ENCODE measurements at places on chromosomes 3 and 15.

GRCh38 chr3:157830556-157831236 is 275.5 kb downstream of the SHOX2 start:
- DNase-seq = no peak

DNA sequence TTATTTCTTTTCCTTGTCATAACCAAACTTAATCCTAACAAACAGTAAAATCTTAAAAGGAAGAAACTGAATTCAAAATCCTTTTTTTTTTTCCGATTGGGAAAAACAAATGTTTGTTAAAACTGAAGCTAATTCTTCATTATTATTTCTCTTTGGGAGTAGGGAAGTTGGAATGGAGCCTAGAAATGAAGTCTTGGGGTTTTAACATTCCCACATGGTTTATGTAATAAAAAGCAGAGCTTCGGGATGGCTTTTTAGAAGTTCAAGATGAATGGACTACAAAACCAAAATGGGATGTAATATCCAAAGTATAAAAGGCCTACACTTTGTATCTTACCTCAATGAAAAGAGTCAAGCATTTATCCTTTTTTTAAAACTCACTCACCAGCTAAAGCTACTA is 189.0 kb upstream of the TMC3 start:
- DNase-seq = no peak

- DNase-seq = peak; percentile 85
These were observed 26.9 kb upstream of the EHHADH start for GRCh38 chr3:185280572-185281365.

- no peak for DNase-seq
These were observed 23.3 kb upstream of the CHMP2B start for GRCh38 chr3:87203809-87204208.

- no peak for DNase-seq
These were observed 92.2 kb downstream of the LINGO1 start for GRCh38 chr15:77540312-77541060.

- DNase-seq = peak; percentile 45
These were observed 3.8 kb downstream of the GOLIM4 start for GRCh38 chr3:168091941-168092340.

DNA sequence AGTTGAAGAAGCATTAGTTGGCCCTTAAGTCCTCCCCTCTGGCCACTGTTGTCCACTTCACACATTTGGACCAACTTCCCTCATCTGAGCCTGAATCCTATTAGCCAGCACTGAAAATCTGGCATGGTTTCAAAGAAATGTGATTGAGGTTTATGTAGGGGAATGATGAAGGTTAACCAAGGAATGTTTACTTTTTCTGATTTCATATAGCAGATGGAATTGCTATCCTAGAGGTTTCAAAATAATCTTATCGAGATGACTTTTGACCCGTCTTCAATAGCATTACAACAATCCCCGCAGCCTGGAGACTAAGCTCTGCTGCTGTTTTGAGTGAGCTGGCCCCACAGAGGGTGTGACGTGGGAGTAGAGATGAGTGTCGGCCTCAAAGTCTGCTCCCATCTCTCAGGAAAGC is 200.8 kb upstream of the IL12A start:
- DNase-seq = peak; percentile 36

DNA sequence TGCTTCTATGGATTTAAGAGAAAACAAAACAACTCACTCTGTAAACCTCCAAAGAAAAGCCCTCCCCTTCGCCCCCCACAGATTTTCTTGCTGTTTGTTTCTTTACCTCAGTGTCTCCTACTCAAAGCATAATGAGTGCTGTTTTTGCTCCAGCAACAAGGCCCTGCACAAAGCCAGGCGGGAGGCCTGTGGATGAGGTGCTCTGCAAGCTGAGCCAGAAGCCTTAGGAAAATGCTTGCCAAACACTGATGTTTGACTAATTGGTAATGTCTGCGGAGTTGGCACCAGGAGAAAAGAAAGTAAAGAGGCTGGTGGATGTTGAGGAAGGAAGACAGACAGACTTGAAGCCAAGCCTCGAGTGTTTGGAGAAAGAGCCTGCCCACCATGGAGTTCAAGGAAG is 99.7 kb downstream of the RARB start:
- no peak for DNase-seq

DNA sequence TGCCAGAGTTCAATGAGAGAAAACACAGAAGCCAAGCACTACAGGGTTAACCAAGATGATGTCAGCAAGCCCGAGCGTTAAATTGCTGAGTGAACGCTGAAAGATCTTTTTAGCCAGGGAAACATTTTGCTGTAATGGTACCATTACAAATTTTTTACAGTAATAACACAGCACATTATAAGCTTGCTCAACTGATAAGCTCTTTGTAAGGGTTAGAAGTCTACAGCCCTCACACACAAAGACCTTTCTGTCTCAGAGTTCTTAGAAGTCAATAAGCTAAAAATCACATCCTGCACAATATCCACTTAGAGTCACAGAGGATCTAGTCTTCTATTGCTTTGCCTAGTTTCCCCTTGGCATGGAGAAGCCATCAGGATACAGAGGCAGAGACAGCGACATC is 29.9 kb downstream of the CHSY1 start:
- DNase-seq = no peak

GRCh38 chr3:132550579-132551305 is 46.3 kb upstream of the ACKR4 start:
- no peak for DNase-seq

GRCh38 chr15:72237853-72238224 is 6.8 kb upstream of the PKM start:
- DNase-seq = peak; percentile 80

DNA sequence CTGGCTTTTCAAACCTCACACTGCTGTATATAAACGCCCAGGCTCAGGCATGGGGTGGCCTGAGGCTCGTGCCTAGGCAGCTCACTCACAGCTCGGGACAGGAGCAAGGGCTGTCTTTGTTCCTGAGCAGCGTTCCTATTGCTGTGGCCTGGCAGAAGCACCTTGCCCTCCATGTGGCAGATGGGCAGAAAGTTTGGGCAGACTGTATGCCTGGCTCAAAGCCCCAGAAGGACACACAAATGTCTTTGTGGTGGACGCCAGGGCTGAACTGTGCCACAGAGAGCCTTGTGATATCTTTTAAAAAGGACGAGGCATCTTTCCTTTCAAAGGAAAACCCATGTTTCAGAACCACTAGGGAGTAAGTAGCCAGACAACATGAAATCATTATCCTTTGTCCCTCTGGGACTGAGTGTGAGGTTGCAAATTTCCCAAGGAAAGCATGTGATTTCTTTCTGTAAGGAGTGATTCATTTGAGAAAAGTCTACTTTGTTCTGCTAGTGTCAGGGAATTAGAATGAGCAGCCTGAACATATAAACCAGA is 29.3 kb upstream of the UBE2E1 start:
- DNase-seq = no peak

GRCh38 chr3:144011251-144011799 is 39.7 kb downstream of the DIPK2A start:
- DNase-seq = no peak

DNA sequence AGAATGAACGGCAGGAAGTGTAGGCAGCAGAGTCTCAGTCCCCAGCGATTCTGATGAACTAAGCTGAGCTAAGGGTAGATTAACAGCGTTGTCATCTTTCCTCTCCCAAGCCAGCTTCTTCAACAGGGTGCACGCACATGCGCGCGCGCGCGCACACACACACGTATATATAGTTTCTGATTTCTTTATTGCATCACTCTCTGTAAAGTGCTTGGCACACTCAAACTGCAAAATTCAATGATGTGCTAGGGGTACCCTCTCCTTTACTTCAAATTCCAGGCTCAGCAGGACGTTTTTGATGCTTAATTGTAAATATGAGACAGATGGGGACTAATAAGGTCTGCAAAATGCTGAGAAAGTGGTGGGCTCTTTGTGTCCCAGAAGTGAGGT is 26.1 kb upstream of the VPS8 start:
- no peak for DNase-seq

DNA sequence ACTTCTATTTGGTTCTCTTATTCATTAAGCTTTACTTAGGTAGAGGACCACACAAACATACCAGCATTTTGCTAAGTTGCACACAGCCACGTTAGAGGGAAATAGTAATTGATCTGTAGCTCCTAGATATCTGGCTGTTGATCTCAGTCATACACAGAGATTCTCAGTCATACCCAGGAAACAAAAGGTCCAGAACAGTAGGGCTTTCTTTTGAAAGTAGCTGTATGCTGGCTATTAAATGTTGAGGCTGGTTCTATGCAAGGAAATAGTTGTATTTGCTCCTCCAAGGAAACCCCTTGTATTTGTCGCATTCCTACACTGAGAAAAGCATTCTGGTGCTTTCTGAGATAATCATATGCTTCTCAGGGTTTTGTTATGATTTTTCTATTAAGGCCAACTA is 523.8 kb downstream of the SOX2 start:
- DNase-seq = no peak

DNA sequence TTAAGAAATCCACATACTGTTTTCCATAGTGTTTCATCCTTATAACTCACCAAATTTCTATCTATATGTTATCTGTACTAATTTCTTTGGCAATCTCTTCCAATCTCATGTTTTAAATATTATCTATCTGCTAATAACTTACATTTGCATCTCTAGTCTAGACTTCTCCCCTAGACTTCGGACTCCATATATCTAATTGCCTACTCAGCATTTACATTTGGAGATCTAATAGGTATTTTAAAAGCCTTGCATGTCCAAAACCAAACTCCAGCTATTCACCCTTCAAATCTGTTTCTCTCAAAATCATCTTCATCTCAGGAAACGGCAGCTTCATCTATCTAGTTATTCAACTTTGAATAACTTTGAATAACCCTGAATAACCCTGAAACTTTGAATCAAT is 35.3 kb downstream of the ZNF385D start:
- DNase-seq = no peak

- no peak for DNase-seq
These were observed 7.9 kb upstream of the TSEN2 start for GRCh38 chr3:12476238-12476897.

- DNase-seq = no peak
These were observed 15.3 kb downstream of the ACP3 start for GRCh38 chr3:132332508-132332907.

GRCh38 chr3:16311960-16312451 is 47.0 kb downstream of the OXNAD1 start:
- no peak for DNase-seq
